ENCODE measurements at places on chromosomes 6 and 20.
A peak's percentile ranks its signal among the peaks of the same experiment; 100 is the strongest.

DNA sequence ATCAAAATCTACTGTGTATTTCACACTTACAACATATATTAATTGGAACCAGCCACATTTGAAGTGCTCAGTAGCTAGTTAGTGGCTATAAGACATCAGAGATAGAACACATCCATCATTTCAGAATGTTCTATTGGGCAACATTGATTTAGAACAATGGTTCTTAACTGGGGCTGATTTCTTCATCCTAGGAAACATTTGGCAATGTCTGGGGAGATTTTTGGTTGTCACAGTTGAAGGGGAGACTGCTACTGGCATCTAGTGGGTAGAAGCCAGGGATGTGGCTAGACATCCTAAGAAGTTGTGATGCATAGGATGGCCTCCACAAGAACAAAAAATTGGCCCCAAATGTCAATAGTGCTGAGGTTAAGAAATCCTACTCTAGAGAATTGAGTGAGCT, 132.5 kb downstream of the OLIG3 start:
- no peak for DNase-seq

DNA sequence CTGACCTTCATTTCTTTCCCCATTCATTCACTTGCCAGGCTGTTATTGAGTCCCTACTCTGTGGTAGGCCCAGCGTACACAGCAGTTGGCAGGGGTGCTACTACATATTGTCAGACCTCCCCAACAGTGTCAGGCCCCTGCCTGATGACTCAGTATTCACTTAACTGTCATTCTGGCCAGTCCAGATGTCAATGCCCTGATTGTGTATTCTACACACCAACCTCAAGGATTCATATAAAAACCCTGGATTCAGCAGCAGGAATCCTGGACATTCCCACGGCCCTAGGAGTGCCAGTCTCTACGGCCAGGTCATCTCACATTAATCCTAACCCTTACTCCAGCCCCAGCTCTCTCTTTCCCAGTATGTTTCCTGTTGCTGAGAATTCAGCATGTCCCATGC, 151.5 kb downstream of the TASP1 start:
- peak; percentile 5 for DNase-seq

DNA sequence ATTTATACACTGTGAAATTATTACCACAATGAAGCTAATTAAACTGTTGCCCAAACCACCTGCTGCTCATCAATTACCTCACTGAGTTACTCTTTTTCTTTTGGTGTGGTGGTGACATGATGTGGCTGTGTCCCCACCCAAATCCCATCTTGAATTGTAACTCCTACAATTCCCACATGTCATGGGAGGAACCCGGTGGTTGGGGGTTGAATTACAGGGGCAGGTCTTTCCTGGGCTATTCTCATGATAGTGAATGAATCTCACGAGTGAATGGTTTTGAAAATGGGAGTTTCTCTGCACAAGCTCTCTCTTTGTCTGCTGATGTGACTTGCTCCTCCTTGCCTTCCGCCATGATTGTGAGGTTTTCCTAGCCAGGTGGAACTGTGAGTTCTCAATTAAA, 145.0 kb downstream of the LRRC1 start:
- DNase-seq = no peak

DNA sequence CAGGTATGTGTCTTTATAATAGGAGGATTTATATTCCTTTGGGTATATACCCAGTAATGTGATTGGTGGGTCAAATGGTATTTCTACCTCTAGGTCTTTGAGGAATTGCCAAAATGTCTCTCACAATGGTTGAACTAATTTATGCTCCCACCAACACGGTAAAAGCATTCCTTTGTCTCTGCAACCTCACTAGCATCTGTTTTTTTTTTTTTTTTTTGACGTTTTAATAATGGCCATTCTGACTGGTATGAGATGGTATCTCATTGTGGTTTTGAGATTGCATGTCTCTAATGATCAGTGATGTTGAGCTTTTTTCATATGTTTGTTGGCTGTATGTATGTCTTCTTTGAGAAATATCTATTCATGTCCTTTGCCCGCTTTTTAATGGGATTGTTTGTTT, 144.9 kb upstream of the RGS17 start:
- DNase-seq = no peak

DNA sequence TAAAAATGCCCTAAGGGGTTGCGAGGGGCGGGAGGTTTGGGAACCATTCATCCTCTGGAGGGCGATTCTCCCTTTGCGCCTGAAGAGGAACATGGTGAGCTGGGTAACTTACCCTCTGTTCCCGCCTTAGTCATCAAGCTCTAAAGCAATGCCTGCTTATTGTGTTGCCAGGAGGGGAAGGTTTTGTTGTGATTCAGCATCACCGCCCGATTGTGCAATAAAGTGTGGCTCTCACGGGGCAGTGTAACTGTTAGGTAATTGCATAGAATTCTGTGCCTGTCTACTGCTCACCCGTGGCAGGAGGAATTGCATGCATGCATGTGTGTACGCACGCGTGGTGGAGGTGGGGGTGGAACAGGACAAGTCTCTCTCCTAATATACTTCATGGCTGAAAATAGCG, 95.5 kb upstream of the AGPAT4 start:
- DNase-seq = peak; percentile 93

DNA sequence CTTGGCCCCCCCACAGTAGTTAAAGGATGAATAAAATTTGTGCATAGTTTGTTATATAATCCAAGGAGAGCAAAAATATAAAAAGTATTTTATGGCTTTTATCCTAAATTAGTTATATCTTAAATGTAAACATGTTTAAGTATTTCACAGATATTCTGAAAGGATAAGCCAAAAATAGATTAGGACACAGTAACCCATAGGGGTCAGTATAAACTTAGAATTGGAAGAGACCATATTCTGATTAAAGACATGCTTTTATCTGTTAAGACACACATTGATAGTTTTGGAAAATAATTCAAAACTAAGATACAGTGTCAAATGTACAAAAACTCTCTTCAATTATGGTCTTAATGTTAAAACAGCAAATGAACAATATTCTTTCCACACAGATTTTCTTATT, 4.5 kb upstream of the SERINC1 start:
- peak; percentile 60 for DNase-seq

- no peak for DNase-seq
Measured at GRCh38 chr6:162706232-162706631, 21.3 kb downstream of the PRKN start.

GRCh38 chr6:130041594-130041993, 23.2 kb downstream of the L3MBTL3 start:
- DNase-seq = no peak

- peak; percentile 34 for DNase-seq
Measured at GRCh38 chr6:140436023-140436811, 1061.8 kb upstream of the CITED2 start.

- DNase-seq = peak; percentile 73
Measured at GRCh38 chr6:100176311-100176950, 182.4 kb upstream of the MCHR2 start.

DNA sequence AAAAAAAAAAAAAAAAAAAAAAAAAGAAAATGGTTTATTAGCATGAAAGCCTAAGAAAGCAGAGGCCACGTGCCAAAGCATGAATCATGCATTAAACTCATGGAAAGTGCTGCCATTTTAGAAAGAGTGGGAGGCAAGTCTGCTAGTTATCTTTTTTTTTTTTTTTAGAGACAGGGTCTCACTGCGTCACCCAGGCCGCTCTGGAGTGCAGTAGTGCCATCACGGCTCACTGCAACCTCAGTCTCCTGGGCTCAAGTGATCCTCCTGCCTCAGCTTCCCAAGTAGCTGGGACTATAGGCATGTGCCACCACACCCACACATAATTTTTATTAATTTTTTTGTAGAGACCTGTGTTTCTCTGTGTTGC, 5.2 kb downstream of the VWA7 start:
- peak; percentile 50 for DNase-seq

DNA sequence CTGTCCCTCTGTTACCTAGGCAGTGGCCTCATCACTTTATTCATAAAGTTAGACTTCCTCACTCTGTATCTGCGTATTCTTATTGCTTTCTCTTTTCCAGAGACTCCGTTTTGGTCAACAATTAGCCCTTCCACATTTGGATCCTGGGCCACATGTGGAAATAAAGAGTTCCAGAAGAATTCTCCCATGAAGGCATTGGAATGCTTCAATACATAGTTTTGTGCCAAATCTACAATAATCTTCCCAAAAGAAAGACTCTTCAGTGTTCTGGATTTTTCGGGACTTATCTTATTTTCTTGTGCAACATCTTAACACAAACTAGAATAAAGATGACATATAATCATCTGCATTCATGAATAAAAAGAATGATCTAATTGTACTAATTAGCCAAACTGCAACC, 187.7 kb upstream of the BMP2 start:
- DNase-seq = no peak

DNA sequence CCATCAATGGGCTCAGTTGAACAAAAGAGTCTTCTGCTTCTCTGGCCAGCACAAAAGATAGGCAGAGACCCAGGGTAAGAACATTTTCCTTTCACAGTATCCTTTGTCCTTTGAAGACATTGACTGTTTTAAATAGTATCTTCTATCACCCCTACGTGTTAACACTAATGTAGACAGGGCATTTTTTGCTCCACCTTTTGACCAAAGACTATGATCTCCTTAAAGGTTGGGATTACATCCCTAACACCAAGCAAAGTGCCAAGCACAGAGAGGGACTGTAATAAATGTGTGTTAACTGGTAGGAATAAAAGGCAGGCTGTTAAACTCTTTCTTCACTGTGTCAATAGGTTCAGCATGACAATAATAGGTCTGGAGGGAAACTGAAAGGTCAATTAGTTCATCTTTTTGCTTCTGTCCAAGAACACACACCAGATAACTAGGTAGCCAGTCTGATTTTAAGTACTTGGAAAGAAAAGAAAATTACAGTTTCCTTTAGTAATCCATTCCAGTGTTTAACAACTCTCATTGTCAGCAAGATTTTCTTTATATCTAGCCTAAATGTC, 63.6 kb upstream of the NOX3 start:
- DNase-seq = no peak

- DNase-seq = peak; percentile 86
Measured at GRCh38 chr6:52877168-52877567, 32.3 kb downstream of the GSTA3 start.

DNA sequence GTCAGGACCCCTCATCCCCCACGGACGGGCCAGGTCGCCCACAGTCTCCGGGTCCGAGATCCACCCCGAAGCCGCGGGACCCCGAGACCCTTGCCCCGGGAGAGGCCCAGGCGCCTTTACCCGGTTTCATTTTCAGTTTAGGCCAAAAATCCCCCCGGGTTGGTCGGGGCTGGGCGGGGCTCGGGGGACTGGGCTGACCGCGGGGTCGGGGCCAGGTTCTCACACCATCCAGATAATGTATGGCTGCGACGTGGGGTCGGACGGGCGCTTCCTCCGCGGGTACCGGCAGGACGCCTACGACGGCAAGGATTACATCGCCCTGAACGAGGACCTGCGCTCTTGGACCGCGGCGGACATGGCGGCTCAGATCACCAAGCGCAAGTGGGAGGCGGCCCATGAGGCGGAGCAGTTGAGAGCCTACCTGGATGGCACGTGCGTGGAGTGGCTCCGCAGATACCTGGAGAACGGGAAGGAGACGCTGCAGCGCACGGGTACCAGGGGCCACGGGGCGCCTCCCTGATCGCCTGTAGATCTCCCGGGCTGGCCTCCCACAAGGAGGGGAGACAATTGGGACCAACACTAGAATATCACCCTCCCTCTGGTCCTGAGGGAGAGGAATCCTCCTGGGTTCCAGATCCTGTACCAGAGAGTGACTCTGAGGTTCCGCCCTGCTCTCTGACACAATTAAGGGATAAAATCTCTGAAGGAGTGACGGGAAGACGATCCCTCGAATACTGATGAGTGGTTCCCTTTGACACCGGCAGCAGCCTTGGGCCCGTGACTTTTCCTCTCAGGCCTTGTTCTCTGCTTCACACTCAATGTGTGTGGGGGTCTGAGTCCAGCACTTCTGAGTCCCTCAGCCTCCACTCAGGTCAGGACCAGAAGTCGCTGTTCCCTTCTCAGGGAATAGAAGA, 978 bp downstream of the HLA-A start:
- no peak for DNase-seq

Data from ELR (cell line).